ENCODE measurements at places on chromosomes 7 and 10. TPM values are rescaled to one million over a fixed set of nuclear protein-coding genes. Genes with fewer than 3 reads are reported as not detected.

The CBX3 gene
- total RNA-seq, result 132 TPM

The CC2D2B gene
- total RNA-seq, result not detected

The EPHA1 gene
- total RNA-seq, result 16.0 TPM

The SPDYE16 gene
- total RNA-seq, result 0.53 TPM

The IL2RA gene
- total RNA-seq, result 5.4 TPM

The AASS gene
- 1.5 TPM for total RNA-seq

The RADIL gene
- not detected for total RNA-seq

The ANKRD61 gene
- not detected for total RNA-seq

The CALN1 gene
- total RNA-seq, result 0.06 TPM

The TMEM196 gene
- total RNA-seq, result not detected

The KAZALD1 gene
- not detected for total RNA-seq

The STEAP4 gene
- not detected for total RNA-seq

The PSD gene
- 16.7 TPM for total RNA-seq

All from CD4-positive, alpha-beta T cell (primary cell).